ENCODE measurements at places on chromosomes 1 and 21.

DNA sequence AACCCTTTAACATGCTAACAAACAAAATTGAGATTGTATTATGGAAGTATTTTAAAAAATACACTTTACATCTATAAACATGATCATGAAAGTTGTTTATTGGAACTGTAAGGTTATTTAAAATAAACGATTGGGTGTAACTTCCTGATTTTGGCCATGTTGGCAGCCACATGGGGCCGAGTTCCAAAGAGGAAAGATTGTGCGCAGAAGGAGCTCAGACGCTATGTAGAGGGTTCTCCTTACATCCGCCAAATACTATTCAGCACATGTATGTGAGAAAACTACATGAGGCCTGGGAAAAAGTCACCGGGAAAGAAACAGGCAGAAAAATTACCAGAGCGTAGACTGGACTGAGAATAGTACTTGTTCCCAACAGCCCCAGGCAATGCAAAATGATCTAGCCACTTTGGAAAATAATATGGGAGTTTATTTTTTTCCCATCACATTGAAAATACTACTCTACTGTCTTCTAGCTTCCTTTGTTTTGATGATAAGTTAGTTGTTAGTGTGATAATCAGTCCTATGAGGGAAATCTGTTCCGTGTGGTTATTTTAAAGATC, 35.7 kb upstream of the B3GALT2 start:
- no peak for DNase-seq

DNA sequence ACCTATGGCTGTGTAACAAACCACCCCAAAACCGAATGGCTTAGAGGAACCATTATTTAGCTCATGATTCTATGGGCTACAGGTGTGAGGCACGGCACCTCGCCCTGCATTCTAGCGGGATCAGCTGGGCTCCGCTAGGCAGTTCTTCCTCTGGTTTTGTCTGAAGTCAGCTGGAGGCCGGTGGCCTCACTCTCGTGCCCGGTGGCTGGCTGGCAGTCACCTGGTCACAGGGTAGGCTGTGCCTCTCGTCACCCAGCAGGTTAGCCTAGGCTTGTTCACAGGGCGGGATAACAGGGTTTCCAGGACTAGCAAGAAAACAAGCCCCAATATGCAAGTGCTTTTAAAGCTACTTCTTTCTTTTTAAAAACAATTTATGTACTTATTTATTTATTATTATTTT, 16.3 kb upstream of the AGPAT3 start:
- no peak for DNase-seq

DNA sequence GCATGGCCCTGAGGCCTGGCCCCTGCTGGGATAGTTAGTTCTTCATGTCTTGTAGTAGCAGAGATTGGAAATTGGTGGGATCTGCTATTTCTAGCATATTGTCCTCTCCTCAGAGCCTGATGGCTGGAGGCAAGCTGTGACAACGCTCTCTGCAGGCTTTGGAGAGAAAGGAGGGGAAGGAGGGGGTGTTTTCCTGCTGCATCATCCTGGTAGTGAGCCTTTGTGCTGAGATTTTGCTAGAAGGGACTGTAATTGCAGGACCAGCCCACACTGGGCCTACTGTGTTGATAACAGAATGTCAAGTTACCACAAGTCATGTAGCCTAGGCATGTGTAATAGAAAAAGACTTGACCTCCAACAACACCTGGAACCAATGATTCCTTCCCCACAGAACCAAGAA, 351.0 kb downstream of the SIPA1L2 start:
- DNase-seq: no peak

DNA sequence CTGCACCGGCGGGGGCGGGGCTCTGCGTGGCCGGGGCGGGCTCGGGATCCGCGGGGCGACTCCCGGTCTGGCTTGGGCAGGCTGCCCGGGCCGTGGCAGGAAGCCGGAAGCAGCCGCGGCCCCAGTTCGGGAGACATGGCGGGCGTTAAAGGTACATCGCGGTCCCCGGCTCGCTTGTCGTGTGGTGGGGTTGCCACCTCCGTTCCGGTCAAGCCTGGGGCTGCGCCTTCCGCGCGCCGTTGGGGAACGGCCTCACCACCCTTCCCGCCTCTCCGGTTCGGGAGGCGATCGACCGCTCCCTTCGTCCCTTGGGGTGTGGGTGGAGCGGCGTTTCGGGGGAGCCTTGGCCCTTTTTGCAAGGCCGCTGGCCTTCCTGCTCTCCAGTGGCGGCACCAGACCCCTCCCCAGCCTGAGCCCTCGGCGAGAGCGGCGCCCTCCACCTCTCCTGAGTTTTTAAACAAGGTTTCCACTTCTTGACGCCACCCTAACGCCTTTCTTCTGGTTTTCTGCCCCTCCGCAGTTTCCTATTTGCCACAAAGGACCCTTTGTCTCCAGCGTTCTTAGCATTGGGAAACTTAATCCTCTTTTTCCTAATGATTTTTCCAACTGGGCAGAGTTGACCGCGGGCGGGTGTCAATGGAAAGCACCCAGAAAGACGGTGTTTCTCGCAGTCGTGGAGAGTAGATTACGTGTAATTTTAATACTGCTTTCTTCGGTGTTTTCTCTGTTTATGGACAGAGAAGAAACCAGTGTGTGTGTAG, at the start of the genes LEPR and LEPROT:
Gene LEPR, plus strand, starts transcription at position 79 of the 761 bp plus-strand sequence. CDS start 144,898 bp downstream, outside the sequence.
Gene LEPROT, plus strand, starts transcription at position 79 of the 761 bp plus-strand sequence. Its CDS starts 57 bp downstream, at position 136.
- no peak for DNase-seq

DNA sequence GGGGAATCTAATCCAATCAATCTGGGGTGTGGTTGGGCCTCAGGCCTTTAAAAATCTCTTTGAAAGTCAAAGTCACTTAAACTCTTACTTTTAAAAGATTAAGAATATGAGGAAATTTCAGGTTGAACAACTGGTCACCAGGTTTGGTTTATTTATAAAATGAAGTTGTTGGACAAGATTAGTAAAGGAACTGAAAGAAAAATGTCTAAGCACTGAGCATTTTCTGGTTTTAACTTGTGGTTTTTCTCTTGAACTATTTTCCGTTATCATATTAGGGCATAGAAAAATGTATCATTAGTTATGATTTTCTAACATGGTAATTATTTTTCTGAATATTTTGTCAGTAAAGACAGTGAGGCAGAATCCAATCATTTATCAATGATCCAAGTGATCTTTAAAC, 49.6 kb downstream of the RGS2 start:
- no peak for DNase-seq

GRCh38 chr1:54385727-54386022, 20.5 kb downstream of the SSBP3 start:
- peak; percentile 53 for DNase-seq

DNA sequence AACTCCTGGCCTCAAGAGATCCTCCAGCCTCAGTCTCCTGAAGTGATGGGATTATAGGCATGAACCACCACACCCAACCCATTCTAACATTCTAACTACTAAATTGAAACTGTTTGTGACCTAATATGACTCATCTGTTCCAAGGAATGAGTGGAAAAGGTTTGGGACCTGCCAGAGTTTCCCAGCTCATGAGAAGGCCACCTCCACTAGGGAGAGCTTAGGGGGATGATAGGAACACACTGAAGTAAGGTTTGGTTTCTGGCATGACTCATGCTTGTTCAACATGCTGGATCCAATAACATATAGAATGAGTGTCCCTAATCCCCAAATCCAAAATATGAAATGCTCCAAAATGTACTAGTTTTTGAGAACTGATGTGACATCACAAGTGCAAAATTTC, 18.9 kb upstream of the SCAF4 start:
- DNase-seq: no peak

GRCh38 chr1:53634571-53634979, 104.4 kb downstream of the GLIS1 start:
- no peak for DNase-seq

Data from hematopoietic multipotent progenitor cell treated with erythropoietin and hydrocortisone succinate and interleukin-3 and kit ligand, for 6 days (in vitro differentiated cells).